Renal pelvis (tissue), 12 donors: ENCODE measurements at places on chromosomes 12 and 14.

- DNase-seq: no peak
Observed at GRCh38 chr14:21525571-21525961, 580 bp downstream of the SALL2 start.

DNA sequence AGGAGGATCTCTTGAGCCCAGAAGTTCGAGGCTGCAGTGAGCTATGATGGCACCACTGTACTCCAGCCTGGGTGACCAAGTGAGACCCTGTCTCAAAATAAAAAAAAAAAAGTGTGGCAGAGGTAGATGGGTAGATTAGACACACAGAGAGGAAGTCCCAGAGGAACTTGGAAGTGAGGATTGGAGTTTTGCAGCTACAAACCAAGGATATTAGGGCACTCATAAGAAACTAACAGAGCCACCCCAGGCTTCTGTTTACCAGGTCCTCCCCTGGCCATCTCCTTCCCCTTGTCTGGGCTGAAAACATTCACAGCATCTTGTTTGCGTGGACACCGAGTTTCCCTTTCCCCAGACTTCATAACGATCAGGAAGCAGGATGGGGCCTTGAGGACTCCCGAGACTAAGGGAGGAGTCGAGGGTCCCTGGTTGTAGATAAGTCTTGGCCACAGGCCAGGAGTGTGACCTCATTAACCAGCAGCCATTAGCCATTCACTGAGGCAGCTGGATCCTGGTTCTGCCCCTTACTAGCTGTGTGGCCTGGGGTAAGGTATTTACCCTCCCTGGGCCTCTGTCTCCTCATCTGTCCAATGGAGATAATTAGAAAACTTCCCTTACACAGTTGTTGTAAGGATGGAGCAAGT, 2.1 kb downstream of the MAP1LC3B2 start:
- no peak for DNase-seq

GRCh38 chr14:93944348-93945069, 17.4 kb downstream of the FAM181A start:
- DNase-seq: no peak

GRCh38 chr14:65849091-65849490, 436.6 kb downstream of the FUT8 start:
- DNase-seq: no peak

- no peak for DNase-seq
Observed at GRCh38 chr14:62187265-62187664, 425.0 kb downstream of the SNAPC1 start.

DNA sequence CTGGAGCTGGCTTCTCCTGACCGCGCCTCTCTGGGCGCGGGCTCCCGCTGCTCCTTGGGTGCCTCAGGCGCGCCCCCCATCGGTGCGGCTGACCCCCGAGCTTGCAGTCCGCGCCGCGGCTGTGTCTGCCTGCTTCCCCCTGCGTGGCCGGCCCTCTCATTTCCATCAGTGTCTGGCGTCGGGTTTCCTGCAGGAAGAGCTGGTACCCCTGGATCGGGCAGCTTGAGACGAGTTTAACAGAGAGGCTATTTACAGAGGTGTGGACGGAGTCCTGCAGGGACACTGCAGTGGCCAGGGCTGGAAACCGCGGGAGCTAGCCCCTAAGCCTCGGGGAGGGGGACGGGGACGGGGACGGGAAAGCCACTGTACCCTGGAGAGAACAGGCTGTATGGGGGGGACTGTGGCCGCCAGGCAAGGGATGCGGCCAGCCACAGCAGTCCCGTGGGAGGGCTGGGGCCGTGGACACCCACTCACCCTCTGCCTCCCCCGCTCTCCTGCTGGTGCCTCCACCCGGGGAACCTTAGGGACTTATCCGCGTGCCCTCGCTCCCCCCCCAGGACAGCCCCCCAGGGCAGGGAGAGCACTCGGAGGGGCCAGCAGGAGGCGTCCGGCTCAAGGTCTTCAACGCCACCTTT, 3.7 kb upstream of the CACNA2D4 start:
- no peak for DNase-seq

GRCh38 chr14:89447182-89447944, 30.3 kb upstream of the FOXN3 start:
- no peak for DNase-seq

DNA sequence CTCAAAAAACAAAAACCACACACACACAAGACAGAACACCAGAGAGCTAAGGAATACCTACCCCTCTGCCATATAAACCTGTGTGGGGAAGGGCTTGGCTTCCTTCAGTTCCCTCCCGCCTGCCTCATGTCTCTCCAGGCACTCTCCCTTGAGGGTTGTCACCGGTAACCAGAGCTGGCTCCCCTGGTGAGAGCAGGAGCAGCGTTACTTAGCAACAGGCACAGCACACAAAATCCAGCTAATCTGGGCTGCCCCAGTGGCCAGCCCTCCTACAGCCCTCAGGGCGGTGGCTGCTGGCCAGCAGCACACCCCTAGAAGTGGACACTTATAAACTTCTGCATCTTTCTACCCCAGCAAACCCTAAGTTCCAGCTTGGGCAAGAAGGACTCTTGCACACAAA, 21.6 kb upstream of the NR4A1 start:
- no peak for DNase-seq

- no peak for DNase-seq
Observed at GRCh38 chr14:103250874-103251273, 83.2 kb upstream of the EIF5 start.

- no peak for DNase-seq
Observed at GRCh38 chr12:104510873-104511440, 54.2 kb downstream of the CHST11 start.

DNA sequence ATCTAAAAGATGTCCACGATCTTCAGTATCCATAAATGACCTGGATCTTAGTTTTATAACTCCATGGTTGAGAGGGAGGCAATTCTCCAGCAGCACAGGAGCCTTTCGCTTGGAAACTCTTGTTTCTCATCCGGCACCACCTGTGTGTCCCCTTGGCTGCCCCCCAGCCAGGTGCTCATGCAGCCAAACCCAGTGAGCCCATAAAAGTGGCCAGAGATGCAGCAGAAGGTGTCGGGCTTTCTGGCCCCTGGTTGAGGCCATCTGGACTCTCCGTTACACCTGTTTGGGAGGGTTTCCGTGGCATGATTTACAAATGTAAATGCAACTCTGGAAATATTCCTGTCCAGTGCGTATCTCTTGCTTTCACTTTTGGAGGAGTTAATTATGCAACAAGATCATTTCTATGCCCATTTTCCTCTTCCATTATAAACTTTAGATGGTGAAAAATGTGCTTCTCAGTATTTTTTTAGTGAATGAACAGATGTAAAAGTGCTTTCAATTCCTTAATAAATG, 291.1 kb downstream of the DIO2 start:
- DNase-seq: no peak

GRCh38 chr14:99630202-99630601, 14.7 kb upstream of the HHIPL1 start:
- DNase-seq: no peak

DNA sequence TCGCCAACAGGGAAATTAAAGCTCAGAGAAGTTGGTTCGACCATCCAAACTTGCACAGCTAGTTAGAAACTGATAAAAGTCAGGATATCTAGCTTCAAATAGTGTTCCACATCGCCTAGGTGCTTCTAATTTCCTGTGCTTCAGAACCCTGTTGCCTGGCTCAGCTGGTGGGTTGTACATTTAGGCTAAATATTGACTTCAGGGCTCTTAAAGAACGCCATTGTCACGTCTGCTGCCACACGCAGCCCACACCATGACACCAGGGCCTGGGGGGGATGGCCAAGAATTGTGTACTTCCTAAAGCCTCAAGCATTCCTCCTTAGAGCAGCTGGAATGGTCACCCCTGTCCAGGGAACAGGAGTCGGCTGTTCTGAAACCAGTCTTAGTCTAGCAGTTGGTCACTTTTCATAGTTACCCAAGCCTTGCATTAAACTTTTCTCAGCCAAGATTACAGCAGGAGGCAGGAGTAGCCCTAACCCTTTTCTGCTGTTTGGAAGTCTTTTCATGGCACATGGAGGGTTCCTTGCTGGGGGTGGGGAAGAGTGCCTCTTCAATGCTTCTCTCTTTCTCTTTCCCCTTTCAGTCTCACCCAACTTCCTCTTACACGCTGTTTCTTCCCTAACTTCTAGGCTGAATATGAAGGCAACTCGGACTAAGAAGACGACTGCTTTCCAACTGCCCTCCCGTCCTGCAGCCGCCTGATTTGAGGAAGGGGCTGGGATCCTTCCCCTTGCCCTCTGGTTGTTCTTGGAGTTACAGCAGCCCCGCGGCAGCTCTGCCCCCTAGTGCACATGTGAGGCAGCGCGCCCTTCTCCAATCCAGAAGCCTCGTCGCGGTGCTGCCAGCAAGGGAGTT, 17.1 kb downstream of the FOS start:
- DNase-seq: peak; percentile 79

DNA sequence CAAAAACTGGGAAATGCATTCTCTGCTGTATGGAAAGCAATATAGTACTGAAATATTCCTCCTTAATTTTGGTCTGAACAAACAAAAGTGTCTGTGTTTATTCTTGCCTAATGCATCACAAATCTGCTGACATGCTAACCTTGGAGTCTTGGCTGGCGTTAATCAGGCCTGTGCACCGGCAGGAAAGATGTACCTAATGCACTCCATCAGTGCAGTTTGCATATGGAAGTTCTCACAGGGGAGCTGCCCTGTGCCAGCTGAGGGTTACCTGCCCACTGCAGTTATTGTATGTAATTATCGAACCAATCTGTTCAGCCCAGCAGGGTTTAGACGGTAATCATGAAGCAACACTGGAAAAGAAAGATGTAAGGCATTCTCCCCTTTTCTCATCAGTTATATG, 76.9 kb downstream of the VRK1 start:
- DNase-seq: no peak

GRCh38 chr12:28996688-28997087, 152.4 kb upstream of the FAR2 start:
- DNase-seq: no peak

GRCh38 chr14:20623798-20624197, 17.7 kb downstream of the OR6S1 start:
- no peak for DNase-seq

GRCh38 chr12:121223292-121224285, 13.7 kb downstream of the P2RX4 start:
- no peak for DNase-seq

DNA sequence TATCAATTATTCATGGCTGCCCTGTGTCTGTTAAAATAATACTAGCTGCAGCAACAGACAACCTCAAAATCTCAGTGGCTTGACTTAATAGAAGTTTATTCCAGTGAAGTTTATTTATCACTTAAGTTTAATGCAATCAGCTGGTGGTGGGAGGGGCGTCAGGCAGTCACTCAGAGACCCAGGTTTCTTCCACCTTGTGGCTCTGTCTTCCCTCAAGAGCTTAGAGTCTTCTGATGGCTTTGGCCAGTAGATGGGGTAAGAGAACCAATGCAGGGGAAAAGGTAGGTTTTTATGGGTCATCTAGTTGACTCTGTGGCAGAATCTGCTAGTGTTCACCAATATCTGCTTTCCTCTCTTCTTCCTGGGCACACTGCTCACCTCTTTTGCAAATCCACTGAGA, 668.9 kb downstream of the AACS start:
- DNase-seq: no peak

DNA sequence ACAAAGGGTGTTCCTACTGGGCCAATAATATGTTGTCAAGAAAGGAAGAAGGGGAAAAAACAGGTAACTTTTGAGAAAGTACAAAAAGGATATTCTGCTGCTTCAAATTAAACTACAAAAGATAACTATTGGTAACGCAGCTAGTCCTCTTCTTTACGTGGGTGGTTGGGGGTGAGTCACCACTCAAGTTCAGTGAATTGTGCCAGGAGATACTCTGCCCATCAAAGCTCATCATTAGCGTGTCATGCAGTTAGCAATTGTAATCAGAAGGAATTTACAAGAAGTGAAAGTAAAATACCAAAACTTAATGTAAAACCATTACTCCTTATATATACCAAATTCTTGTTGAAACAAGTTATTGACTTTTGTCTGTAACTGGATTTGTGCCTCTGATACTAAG, 342.0 kb downstream of the NPAS3 start:
- no peak for DNase-seq

GRCh38 chr12:131894981-131895639, 688 bp downstream of the ULK1 start:
- DNase-seq: no peak

- no peak for DNase-seq
Observed at GRCh38 chr14:24052656-24053547, 1.1 kb downstream of the CARMIL3 start.

GRCh38 chr14:87483271-87484260, 509.4 kb downstream of the GALC start:
- no peak for DNase-seq

DNA sequence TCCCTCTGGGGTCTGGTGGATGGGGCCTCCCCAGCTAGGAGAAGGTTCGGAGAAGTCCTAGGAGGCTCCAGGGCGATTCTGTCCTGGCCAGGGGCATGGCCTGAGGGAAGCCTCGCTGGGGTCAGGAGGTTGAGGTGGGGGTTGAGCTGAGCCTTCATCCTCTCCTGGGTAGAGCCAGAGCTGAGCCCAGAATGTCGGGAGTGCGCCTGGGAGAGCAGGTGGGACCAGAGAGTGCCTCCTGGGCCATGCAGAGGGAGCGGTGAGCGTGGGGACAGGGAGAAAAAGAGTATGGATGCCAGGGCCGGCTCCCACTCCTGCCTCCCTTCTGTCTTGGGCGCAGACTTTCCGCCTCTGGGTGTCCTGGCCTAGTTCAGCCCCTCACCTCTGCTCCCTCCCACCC, 13.1 kb downstream of the RPS6KL1 start:
- no peak for DNase-seq

DNA sequence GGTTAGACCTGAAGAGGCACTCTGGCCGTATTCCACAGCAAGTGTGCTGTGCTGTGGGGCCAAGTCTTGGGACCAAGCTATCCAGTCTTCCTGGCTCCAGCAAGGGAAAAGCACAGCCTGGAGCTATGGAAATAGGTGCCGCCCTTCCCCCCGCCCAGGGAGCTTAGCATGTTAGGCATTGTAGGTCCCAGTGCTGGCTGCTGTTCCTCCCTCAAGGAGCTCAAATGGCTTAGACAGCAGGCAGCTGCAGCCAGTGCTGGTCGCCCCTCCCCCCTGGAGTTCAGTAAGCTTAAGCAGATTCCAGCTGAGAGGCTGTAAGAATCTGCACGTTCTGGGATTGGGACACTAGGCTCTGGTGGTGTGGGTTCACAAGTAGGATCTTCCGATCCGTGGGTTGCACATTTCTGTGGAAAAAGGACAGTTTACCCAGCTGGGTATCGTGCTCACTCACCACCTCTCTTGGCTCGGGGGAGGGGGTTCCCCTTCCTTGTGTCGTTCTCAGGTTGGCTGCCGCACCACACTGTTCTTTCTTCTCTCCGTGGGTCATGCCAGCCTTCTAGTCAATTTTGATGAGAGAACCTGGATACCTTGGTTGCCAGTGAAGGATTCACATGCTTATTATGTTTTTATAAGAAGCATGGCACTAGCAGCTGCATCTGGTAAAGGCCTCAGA, 127.3 kb downstream of the CNTN1 start:
- peak; percentile 50 for DNase-seq

- DNase-seq: no peak
Observed at GRCh38 chr12:82596483-82596882, 90.2 kb upstream of the TMTC2 start.

GRCh38 chr12:55019784-55020183, at the start of gene NEUROD4:
NEUROD4 (plus strand) TSS chr12:55019974; CDS start chr12:55026440, 6,466 bp downstream.
- DNase-seq: peak; percentile 87
